ENCODE measurements at places on chromosomes 6 and 20.

GRCh38 chr20:45283551-45284057, 23.0 kb upstream of the RBPJL start:
- DNase-seq: no peak

GRCh38 chr6:167146135-167146534, 11.6 kb downstream of the GPR31 start:
- DNase-seq: no peak

DNA sequence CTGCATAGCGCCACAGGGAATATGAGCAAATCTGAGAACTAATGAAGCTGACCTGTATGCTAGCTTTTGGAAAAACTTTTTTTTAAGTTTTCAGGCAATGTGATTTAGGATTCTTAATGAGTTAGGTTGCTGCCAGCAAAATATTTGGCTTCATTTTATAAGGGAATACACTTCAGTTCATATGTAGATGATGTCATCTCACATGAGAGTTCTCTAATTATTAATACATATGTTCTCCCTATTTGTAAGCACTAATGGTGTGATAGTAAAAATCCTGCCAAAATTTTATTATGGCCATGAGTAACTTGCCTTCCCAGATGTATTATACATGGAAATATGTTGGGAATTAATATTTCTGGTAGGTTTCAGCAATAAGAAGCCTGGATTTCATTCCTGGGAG, 573.8 kb downstream of the EPM2A start:
- DNase-seq: no peak

- no peak for DNase-seq
Observed at GRCh38 chr6:90790058-90790457, 203.2 kb upstream of the MAP3K7 start.

DNA sequence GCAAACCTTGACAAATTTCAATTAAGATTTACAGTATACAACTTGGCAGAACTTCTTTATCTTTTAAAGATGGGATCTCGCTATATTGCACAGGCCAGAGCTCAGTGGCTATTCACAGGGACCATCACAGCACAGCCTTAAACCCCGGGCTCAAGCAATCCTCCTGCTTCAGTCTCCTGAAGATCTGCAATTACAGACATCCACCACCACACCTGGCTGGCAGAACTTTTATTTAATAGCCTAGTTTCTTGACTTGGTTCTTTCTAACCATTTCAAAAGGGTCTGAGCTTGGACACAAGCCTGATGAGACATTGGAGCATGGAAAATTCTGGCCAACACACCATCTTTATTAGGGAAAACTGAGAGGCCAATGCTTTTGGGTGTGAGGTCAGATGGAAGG, 151.6 kb upstream of the KCNG1 start:
- DNase-seq: no peak

DNA sequence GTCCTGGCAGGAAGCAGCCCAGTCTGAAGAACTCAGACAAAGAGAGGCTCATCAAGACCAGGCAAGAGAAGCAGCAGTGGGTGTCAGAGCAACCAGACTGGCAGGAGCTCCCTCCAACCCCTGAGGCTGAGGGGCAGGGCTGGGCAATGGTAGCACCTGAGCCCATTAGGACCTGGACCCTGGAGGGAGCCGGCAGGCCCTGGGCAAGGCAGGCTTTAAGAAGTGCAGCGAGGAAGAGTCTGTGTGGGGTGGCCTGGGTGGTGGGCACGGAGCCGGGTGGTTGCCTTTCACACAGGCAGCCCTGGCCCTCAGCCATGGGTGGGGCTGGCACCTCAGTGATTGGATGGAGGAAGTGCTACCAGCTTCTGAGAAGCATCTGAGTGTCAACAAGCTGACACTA, 33.1 kb upstream of the IRF4 start:
- DNase-seq: no peak
